Pancreas (tissue), 10 donors: ENCODE measurements at places on chromosomes 5 and 9.

DNA sequence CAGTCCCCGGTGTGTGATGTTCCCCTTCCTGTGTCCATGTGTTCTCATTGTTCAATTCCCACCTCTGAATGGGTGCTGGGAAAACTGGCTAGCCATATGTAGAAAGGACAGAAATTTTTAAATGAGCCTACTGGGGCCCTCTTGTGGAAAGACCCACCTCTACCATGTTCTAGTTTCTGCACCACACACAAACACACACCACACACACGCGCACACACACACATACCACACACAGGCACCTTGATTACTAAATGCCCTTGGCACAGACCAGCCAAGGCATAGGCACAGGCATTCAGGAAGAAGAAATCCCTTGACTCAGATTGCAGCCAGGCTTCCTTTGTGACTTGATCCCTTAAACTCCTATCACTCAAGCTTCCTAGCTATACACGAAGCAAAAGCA, 60.5 kb downstream of the SIL1 start:
- DNase-seq = peak; percentile 40

- DNase-seq = no peak
Measured at GRCh38 chr5:133482028-133482427, 130.3 kb downstream of the FSTL4 start.

GRCh38 chr9:37174247-37174646, 53.9 kb downstream of the ZCCHC7 start:
- no peak for DNase-seq

DNA sequence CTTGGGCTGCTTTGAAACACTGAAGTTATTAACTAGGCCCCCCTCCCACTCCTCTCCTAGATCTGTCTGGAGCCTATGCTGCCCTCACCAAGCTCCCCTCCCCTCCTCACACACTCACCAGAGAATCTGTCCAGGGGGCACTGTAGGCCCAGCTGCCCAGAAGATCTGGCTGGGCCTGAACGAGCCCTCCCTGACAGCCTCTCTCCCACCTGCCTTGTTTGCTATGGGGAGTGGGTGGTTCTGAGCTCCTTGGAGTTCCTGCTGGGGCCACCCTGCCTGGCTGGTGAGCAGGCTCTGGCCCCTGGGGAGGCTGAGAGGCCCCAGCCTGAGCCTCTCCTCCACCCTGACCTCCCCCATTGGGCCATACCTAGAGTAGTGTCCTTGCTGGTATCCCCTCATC, 75.1 kb downstream of the PSD2 start:
- DNase-seq = no peak

GRCh38 chr9:130331573-130331972, 66.0 kb downstream of the HMCN2 start:
- DNase-seq = peak; percentile 16

- DNase-seq = no peak
Measured at GRCh38 chr9:90860382-90860781, 58.8 kb downstream of the SYK start.
